ENCODE measurements at places on chromosomes 16 and 17. TPM values are rescaled to one million over a fixed set of nuclear protein-coding genes. Genes with fewer than 3 reads are reported as not detected.

Gene GRB2
- 49.9 TPM for total RNA-seq

Gene CCL11
- total RNA-seq = not detected

Gene ADAD2
- not detected for total RNA-seq

Gene ARL5C
- total RNA-seq = not detected

Gene CNEP1R1
- 14.6 TPM for total RNA-seq

Gene HOXB9
- not detected for total RNA-seq

Gene TBC1D3G
- not detected for total RNA-seq

Gene ITGB3
- total RNA-seq = 0.23 TPM

Gene GPR179
- not detected for total RNA-seq

Gene ELMO3
- total RNA-seq = 70.0 TPM

Gene BCAS3
- total RNA-seq = 16.7 TPM

Gene SLC52A1
- total RNA-seq = 0.62 TPM

Gene NQO1
- total RNA-seq = 312 TPM

Gene IGF2BP1
- total RNA-seq = not detected

Gene CDH5
- 0.08 TPM for total RNA-seq

Gene GDPD1
- total RNA-seq = 1.5 TPM

Gene KRT28
- not detected for total RNA-seq

Gene CACNG3
- total RNA-seq = not detected

Gene OTOP2
- total RNA-seq = not detected

Gene PITPNM3
- total RNA-seq = 9.1 TPM

Gene TMC8
- not detected for total RNA-seq

Gene OR4D1
- total RNA-seq = not detected

Gene TP53TG3F
- not detected for total RNA-seq

Gene TPSG1
- total RNA-seq = not detected

Gene ADCY7
- total RNA-seq = 7.6 TPM

Gene SDR42E2
- total RNA-seq = not detected

Gene SCNN1G
- total RNA-seq = 0.04 TPM

Gene OR1A1
- not detected for total RNA-seq

Gene SCARF1
- total RNA-seq = 0.16 TPM

Gene NPIPA3
- 0.70 TPM for total RNA-seq

Gene NUPR1
- 35.1 TPM for total RNA-seq

Gene NACA2
- not detected for total RNA-seq

Gene ALOX15B
- total RNA-seq = 27.2 TPM

Gene PKMYT1
- total RNA-seq = 86.7 TPM

Gene SPIRE2
- 1.3 TPM for total RNA-seq

Gene HSD17B2
- 12.3 TPM for total RNA-seq

Gene ANKRD40CL
- total RNA-seq = not detected

Gene ZNF19
- total RNA-seq = 1.6 TPM

Gene PARN
- total RNA-seq = 32.5 TPM
